Activated naive CD8-positive, alpha-beta T cell treated with anti-CD3 and anti-CD28 coated beads, Interleukin-2, amount 10 ng/mL, durations not matched to agents 7 days and 5 days (primary cell): ENCODE measurements at places on chromosomes 3 and 15. TPM values are rescaled to one million over a fixed set of nuclear protein-coding genes. Genes with fewer than 3 reads are reported as not detected.

Gene SEMA7A
- total RNA-seq: 15.8 TPM

DNA sequence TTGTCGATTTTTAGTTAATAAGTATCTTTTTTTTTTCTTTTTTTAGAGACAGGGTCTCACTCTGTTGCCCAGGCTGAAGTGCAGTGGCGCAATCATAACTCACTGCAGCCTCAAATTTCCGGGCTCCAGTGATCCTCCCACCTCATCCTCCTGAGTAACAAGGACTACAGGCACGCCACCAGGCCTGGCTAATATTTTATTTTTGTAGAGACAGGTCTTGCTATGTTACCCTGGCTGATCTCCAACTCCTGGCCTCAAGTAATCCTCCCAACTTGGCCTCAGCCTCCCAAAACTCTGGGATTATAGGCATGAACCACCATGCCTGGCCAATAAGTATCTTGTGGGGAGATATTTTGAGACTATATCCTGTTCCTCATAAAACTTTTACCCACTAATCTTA lies 29.4 kb upstream of the ARID3B start:
- H3K4me1 ChIP-seq: peaks cover 21% of the 10 kb centered on the region
- no peaks in the 10 kb centered on the region for H3K27me3 ChIP-seq
- H3K36me3 ChIP-seq: peaks cover 8% of the 10 kb centered on the region
- no peak for DNase-seq
- peak overlapping the region; percentile 50 for H3K4me3 ChIP-seq

DNA sequence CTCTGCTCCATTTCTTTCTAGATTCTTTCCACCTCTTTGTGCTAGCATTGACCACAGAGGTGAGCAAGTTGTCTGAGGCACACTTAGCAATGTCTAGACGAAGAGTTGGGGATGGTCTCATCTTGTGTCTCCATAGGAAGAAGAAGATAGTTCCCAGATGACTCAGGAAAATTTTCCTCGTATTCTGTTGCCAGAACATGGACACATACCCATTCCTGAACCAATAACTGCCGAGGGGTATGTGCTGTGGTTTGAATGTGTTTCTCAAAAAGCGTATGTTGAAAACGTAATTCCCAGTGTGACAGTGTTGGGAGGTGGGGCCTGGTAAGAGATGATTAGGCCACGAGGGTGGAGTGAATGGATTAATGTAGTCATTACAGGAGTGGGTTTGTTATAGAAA lies 107.5 kb upstream of the GALNT15 start:
- DNase-seq: no peak
- no peaks in the 10 kb centered on the region for H3K4me1 ChIP-seq
- no peak overlapping the region for H3K4me3 ChIP-seq
- no peaks in the 10 kb centered on the region for H3K36me3 ChIP-seq
- peaks cover 2% of the 10 kb centered on the region for H3K27me3 ChIP-seq
- no peak overlapping the region for H3K27ac ChIP-seq

- H3K27me3 ChIP-seq: no peaks in the 10 kb centered on the region
- H3K4me1 ChIP-seq: no peaks in the 10 kb centered on the region
- H3K27ac ChIP-seq: no peak overlapping the region
- no peak overlapping the region for H3K4me3 ChIP-seq
Observed at GRCh38 chr3:54905920-54906319, 21.9 kb downstream of the LRTM1 start.

Gene GP9
- total RNA-seq: not detected

- H3K4me1 ChIP-seq: no peaks in the 10 kb centered on the region
- DNase-seq: no peak
- H3K27me3 ChIP-seq: no peaks in the 10 kb centered on the region
- H3K36me3 ChIP-seq: no peaks in the 10 kb centered on the region
- no peak overlapping the region for H3K27ac ChIP-seq
Observed at GRCh38 chr3:5633960-5634359, 446.5 kb downstream of the EDEM1 start.

DNA sequence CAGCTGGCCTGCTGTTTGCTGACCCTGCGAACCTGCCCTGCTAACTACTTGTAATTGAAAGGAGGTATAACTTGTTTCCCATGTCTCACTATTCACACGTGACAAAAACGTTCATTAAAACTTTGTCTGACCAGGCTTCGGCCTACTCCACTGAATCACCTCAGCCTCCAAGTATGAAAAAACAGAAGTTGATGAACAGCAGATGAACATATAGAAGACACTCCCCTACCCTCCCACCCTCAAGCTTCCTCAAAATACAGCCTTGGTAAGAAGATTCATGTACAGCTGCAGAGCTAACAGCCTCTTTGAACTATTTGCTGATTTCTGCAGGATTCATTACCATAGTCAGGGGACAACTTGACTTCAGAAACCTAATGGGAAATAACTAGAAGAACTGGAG lies 10.7 kb downstream of the RBM15B start:
- peaks cover 15% of the 10 kb centered on the region for H3K36me3 ChIP-seq
- peaks cover 4% of the 10 kb centered on the region for H3K4me1 ChIP-seq
- no peak for DNase-seq
- H3K27me3 ChIP-seq: no peaks in the 10 kb centered on the region
- H3K4me3 ChIP-seq: no peak overlapping the region
- no peak overlapping the region for H3K27ac ChIP-seq

GRCh38 chr3:142013326-142013980 lies 135.9 kb downstream of the TFDP2 start:
- no peaks in the 10 kb centered on the region for H3K27me3 ChIP-seq
- no peak overlapping the region for H3K4me3 ChIP-seq
- DNase-seq: no peak
- peaks cover 3% of the 10 kb centered on the region for H3K36me3 ChIP-seq
- H3K4me1 ChIP-seq: no peaks in the 10 kb centered on the region
